ENCODE measurements at places on chromosomes 1 and 21. TPM values are rescaled to one million over a fixed set of nuclear protein-coding genes. Genes with fewer than 3 reads are reported as not detected.

GRCh38 chr1:147243841-147244240 lies 1.4 kb downstream of the CHD1L start:
- DNase-seq: no peak

- DNase-seq: no peak
Observed at GRCh38 chr1:211386921-211387320, 60.3 kb downstream of the TRAF5 start.

- DNase-seq: no peak
Observed at GRCh38 chr1:238767321-238767720, 619.0 kb upstream of the CHRM3 start.

Gene CFAP45
- 1.7 TPM for total RNA-seq

Gene KCND3
- 19.8 TPM for total RNA-seq

Gene CA6
- total RNA-seq: not detected

GRCh38 chr1:213444224-213444623 lies 393.2 kb downstream of the RPS6KC1 start:
- DNase-seq: no peak

DNA sequence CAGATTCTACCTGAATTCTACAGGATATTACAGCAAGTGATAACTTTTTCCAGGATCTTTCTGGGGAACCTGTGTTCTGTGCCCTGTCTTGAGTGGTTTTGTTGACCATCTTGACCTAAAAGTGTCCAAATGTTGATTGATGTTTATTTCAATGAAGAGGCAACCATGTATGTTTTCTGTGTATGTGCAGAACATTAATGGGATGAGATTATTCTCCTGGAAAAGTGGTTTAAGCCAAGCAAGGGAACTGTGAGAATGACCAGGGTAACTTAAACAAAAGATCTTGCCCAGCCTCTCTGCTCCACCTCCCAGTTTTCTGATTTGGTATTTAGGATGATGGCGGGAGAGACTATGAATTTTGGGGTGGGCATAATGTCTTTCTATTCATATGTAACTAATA lies 1.0 kb upstream of the SAMD13 start:
- no peak for DNase-seq

DNA sequence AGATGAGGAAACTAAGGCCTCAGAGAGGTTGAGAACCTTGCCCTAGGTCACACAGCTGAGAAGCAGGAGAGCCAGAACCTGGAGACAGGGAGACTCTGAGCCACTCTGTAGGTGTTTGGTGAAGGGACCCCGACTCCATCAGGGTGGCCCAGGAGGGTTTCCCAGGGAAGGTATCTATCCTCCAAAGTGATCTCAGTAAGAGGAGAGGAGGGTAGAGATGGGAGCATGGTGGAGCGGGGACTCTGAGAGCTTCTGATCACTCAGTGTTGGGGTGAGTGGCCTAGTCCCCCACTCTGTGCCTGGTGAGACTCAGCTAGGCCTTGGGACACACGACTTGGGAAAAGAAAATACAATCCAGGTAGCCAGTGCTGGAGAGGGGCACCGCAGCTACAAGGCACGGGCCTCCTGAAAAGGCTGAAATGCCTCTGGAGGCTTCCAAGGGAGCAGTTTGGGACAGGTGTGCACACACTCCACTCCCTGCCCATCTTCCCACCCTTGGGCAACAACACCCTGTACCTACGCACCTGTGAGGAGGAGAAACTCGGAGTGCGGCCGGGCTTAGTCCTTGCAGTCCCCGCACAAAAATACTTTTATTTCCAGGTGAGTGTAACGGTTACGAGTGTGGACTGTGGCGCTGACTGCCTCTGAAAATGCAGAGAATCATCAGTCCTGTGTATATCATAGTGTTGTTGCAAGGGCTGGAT lies 80.8 kb downstream of the CAMK2N1 start:
- DNase-seq: no peak

GRCh38 chr1:158084747-158085146 lies 91.3 kb downstream of the KIRREL1 start:
- DNase-seq: no peak

Gene PTGFR
- 1.3 TPM for total RNA-seq

Gene S100A10
- 201 TPM for total RNA-seq

Gene C1QA
- 86.5 TPM for total RNA-seq

DNA sequence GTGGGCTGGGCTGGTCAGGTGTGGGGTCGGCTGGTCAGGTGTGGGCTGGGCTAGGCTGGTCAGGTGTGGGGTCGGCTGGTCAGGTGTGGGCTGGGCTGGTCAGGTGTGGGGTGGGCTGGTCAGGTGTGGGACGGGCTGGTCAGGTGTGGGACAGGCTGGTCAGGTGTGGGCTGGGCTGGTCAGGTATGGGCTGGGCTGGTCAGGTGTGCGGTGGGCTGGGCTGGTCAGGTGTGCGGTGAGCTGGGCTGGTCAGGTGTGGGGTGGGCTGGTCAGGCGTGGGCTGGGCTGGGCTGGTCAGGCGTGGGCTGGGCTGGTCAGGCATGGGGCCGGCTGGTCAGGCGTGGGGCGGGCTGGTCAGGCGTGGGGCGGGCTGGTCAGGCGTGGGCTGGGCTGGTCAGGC lies 6.3 kb upstream of the FNDC10 start:
- DNase-seq: no peak

Gene KCNH1
- total RNA-seq: not detected

- DNase-seq: no peak
Observed at GRCh38 chr1:66931590-66931989, 6.8 kb downstream of the MIER1 start.

Data from left ventricle myocardium superior (tissue), 1 donor.